ENCODE measurements at places on chromosomes 16 and 17.

GRCh38 chr17:56973520-56973919, 4.4 kb upstream of the SCPEP1 start:
- no peak for DNase-seq

GRCh38 chr17:66819466-66819865, 15.5 kb upstream of the CACNG5 start:
- no peak for DNase-seq

GRCh38 chr16:27446721-27447120, 44.7 kb downstream of the IL21R start:
- no peak for DNase-seq

DNA sequence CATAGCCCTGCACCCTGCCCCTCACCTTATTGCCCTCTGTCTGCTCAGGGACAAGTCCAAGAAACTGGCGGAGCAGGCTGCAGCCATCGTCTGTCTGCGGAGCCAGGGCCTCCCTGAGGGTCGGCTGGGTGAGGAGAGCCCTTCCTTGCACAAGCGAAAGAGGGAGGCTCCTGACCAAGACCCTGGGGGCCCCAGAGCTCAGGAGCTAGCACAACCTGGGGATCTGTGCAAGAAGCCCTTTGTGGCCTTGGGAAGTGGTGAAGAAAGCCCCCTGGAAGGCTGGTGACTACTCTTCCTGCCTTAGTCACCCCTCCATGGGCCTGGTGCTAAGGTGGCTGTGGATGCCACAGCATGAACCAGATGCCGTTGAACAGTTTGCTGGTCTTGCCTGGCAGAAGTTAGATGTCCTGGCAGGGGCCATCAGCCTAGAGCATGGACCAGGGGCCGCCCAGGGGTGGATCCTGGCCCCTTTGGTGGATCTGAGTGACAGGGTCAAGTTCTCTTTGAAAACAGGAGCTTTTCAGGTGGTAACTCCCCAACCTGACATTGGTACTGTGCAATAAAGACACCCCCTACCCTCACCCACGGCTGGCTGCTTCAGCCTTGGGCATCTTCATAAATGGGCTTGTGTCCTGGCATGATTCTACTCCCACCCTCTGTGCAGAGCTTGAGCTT, 6.3 kb upstream of the NFATC3 start:
- DNase-seq = no peak

DNA sequence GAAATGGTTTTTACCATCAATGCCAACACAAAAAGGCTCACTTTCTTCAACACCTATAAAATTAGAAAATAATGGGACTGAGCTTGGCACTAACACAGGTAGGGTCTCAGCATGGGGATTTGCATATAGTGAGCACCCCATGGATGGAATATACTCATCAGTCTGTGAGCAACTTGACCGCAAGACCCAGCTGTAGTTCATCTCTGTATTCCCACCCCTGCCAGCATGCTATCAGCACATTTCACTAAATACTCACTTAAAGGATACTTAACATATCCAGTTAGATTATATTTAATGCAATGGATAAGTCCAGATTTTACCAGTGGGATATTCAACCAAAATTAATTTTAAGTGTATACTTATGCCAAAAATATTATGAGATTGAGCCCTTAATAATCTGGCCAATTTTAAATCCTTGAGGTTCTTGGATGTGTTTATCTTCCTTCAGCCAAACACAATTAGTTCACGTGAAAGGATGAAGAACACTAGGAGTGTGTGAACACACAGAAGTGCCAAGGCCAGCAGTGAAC, 66.7 kb downstream of the C16orf95 start:
- no peak for DNase-seq

DNA sequence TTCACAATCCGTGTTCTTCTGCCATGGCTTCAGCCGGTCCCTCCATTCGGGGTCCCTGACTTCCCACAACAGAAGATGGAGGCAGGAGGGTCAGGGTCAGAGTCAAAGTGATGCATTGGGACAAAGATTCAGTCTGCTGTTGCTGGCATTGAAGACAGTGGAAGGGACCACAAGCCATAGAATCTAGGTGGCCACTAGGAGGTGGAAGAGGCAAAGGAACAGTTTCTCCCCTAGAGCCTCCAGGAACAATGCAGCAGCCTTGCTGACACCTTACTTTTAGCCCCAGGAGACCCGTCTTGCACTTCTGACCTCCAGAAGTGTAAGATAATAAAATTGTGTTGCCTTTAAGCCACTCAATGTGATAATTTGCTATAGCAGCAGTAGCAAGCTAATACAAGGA, 55.9 kb downstream of the MFSD11 start:
- DNase-seq = no peak

- DNase-seq = no peak
Observed at GRCh38 chr16:49684696-49685095, 171.2 kb downstream of the ZNF423 start.

DNA sequence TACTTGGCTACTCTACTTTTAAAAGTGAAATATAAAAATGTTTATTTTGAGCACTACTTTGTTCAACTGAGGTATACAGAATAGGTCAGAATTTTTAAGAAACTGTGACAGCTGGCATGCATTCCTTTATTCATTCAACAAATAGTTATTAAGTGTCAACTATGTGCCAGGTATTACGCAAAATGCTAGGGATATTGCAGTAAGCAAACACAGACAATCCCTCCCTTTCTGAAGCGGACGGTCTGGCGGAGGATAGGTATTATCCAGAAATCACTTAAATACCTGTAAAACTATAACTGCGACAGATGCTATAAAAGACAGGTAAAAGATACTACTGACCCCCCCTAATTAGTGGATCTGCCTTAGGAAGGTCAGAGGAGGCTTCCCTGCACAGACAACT, 26.1 kb downstream of the METTL16 start:
- DNase-seq = no peak

DNA sequence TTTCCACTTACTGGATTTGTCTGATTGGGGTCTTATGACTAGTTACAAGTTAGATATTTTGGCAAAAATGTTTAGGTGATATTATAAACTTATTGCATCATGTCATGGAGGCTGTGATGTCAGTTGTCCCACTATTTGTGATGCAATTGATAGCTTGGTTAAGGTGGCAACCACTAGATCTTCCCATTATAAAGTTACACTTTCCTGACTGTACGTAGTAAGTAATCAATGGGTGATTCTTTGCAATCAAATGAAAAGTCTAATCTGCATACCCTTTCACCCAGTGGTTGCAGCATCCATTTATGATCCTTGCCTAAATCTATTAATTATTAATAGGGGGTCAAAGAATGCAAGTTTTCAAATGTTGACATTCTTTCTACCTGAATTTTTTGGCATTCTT, 4.4 kb upstream of the PCTP start:
- DNase-seq = no peak

Data from AG09319 (cell line).